SK-N-SH treated with all-trans-retinoic acid at 6 μM for 48 hours (cell line): ENCODE measurements at places on chromosomes 3 and 15.
A peak's percentile ranks its signal among the peaks of the same experiment; 100 is the strongest.

DNA sequence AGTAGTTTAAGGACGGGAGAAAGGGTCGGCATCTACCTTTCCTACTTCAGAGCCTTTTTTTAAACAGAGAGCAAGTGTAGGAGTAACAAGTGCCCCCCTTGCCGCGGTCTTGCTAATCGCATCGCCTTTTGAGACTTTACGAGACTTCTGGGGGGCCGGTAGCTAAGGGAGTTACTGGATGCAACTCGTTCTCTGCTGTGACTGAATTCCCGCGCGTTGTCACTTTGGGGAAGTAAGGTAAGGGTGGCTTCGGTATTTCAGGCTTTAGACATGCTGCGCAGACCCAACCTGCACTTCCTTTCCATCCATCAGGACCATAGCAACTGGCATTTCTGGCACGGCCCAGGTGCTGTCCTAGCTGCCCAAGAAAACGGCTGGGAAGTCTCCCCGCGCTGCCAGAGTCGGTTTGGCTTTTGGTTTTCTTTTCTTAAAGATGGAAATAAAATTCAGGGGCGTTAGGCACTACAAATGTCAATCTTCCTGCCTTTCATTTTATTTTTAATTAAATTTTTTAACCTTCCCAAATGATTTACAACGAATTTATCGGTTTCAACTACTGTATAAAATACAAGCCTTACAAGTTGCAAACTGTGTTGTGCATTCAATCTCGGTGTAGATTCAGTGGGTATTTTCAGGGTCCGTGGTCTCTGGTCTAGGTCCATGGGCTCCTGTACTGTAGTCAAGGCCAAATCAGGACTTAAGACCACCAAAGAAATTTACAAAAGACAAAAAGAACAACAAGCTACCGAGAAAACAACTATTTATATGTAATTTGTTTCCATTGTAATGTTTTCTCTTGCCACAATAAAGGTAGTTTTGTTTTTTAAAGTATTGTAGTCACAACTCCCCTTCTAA, 3.5 kb downstream of the MECOM start:
- no peak for ATAC-seq

DNA sequence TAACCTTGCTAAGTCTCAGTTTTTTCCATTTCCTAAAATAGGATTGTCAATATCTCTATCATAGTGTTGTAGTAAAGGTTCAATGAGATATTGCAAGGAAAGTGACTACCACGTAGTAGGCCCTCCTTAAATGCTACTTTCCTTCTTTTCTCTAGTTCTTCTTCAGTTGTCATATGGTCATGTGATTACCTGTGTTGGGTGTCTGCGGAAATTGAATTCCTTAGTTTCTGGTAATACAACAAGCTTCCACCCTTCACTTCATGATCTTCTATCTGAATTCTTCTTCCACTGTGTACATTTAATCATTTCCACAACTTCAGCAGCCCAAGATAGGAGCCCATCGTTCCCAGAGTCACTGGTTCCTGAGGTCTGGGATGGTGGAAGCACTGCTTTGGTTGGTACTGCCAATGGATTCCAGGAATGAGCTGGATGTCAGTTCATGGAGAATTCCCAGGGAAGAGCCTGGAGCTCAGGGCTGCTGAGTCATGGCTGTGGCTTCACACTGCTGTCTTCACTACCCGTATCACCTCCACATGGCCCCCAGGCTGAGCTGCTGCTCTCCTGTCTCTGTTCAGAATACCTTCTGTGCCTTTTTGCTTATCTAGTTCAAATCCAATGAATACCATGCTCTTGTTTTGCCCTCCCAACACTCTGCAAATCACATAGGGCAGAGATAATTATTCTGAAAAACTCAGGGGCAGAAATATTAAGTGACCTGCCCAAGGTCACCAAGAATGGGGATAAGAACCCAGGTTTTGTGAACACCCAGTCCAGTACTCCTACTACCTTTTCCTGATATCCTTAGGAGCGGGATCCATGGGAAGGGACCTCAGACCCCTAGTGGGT, 98.6 kb downstream of the RPL39L start:
- ATAC-seq, result peak; percentile 49; the same call in 2 of the 3 replicates

DNA sequence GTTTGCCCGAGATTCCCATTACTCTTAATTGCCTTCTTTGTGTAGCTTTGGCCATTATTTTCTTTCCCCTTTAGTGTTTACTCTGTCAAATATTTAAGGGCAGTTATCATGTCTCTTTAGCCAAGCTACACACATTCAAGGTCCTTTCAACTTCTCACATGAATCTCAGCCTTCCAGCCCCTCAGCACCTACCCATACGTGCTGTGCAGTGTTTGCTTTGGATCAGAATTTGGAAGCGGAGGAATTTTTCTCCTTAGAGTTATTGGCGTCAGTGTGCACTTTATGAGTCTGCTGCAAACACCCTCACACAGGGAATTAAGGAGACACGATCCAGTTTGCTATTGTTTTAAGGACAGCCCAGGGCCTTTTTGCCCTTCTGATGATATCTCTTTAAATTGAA, 231.6 kb downstream of the CACNA2D3 start:
- ATAC-seq, result no peak

GRCh38 chr3:98026425-98027084, 8.6 kb downstream of the GABRR3 start:
- no peak for ATAC-seq

GRCh38 chr15:29424118-29424517, 154.5 kb upstream of the NSMCE3 start:
- no peak for ATAC-seq

DNA sequence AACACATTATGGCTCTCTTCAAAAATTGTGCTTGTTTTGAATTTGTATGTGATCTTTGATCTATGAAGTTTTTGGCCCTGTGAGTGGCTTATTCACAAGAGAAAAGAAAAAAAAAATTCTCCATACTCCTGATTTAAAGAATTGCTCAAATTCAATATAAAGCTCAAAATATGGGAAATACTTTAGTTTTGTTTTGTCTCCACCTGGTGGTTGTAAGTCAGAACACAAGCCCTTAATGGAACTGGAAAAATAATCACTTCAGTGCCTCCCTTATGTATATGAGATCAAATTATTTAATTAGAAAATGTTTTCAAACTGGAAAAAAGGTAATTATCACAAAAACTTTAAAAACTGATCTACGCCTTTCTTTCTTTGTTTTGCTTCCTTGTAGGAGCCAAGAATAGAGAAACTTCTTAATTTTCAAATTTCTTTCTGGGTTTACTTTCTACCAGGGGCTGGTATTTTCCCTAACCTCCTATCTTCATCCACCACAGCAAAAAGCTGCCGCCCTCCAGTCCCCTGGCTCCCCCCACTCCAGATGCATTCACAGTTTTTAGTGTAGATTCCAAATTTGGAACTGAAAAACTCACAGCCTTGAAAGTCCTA, 50.6 kb downstream of the SERP1 start:
- peak; percentile 79 for ATAC-seq

DNA sequence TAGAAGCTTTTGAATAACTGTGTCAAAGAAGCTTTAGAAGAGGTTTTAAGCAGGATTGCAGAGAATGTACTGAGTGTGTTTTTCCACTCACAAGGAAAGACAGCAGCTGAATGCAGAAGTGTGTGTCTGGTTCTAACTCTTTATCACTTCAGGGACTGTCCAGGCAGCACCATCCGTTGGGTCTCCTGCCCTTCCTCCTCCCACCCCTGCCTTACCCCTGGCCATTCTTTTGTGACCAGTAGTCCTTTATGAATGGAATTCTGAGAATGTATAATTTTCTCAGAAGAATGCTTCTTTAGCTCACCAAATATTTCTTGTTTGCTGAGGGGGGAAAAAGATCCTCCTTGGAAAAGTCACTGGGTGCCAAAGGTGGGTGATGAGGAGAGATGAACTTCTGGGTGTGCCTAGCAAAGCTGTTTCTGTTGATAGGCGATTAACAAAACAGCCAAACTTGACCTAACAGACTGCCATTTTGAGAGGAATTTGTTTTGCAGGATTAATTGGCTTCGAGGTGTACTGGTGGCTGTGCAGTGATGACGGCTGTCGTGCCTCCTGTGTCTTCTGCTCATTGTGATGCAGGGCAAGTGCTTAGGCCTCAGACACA, 70.9 kb downstream of the IGF1R start:
- ATAC-seq, result peak; percentile 54

DNA sequence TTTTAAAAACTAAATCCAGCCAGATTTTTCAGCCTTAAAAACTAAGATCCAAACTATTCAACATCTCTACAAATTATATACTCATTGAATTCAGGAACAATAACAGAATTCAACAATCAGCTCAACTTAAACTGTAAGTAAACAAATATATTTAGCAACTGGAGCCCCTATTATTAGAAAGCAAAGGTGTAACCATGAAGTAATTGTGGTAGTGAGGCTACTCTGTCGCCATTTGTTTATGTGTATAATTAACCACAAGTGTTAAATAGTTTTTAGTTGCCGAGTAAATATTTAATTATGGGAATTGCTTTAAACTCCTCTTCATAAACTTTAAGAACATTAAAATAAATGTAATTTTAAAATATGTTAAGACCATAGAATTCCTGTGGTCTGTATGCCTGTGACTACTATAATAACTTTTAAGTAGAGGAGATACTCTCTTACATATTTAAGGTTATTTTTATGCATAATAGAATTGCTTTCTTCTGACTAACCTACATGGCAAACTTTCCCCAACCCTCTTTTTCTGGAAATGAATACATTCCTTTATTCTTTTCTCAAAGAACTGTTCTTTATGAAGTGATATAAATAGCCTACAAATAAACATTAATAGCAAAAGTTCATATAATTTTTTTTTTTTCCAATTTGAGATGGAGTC, 51.2 kb downstream of the MFN1 start:
- peak; percentile 80 for ATAC-seq

DNA sequence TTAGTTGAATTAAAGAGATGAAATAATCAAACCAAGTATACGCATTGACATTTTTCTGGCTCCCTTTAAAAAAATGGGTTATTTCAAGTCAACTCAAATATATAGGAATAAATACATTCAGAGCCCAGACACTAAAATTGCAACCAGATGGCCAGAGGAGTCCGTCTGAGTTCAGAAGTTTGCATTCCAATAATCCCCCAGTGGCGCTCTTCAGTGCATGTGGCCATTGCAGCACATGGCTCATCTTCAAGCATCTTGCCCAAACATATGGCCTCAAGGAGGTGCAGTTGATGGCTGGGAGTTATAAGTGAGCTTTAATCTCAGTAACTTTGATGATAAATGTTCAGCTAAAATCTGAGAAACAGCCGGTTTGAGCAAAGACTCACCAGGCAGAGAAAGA, 295.8 kb upstream of the LRRN1 start:
- no peak for ATAC-seq

GRCh38 chr3:12662593-12663400, 1.1 kb downstream of the RAF1 start:
- ATAC-seq, result peak; percentile 48

- ATAC-seq, result no peak
These were observed 3.8 kb downstream of the P4HTM start for GRCh38 chr3:48993834-48994233.

GRCh38 chr3:105752791-105753415, 115.9 kb downstream of the CBLB start:
- ATAC-seq, result peak; percentile 70

GRCh38 chr15:95994418-95994817, 336.1 kb upstream of the NR2F2 start:
- ATAC-seq, result no peak

- peak; percentile 79 for ATAC-seq
These were observed 8.5 kb downstream of the FAM107A start for GRCh38 chr3:58568572-58569286.

GRCh38 chr3:167928381-167928780, 167.3 kb downstream of the GOLIM4 start:
- no peak for ATAC-seq

GRCh38 chr15:62183130-62183529, 18.0 kb upstream of the C2CD4B start:
- no peak for ATAC-seq

- ATAC-seq, result no peak
These were observed 62.4 kb downstream of the RAD18 start for GRCh38 chr3:8900869-8901268.

- peak; percentile 86 for ATAC-seq
These were observed 359.8 kb downstream of the LPP start for GRCh38 chr3:188513662-188514328.

DNA sequence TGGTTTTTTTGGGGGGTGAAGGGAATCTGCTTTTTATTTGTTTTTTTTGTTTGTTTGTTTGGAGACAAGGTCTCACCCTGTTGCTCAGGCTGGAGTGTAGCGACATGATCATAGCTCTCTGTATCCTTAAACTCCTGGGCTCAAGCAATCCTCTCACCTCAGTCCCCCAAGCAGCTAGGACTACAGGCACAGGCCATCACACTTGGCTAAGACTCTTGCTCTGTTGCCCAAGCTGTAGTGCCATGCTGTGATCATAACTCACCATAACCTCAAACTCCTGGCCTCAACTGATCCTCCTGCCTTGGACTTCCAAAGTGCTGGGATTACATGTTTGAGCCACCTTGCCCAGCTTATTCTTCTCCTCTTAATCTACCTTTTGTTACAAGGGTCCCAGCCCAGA, 31.8 kb downstream of the GPR176 start:
- peak; percentile 19; the same call in 1 of the 3 replicates for ATAC-seq
